ENCODE measurements at places on chromosomes 1 and 21. TPM values are rescaled to one million over a fixed set of nuclear protein-coding genes. Genes with fewer than 3 reads are reported as not detected.

The CLIC6 gene
- polyA plus RNA-seq = 35.9 TPM

The CDKN2C gene
- polyA plus RNA-seq = 17.4 TPM

GRCh38 chr1:98256700-98257099 lies 335.9 kb upstream of the DPYD start:
- no peak for DNase-seq

GRCh38 chr21:16587141-16587581 lies 857.4 kb downstream of the USP25 start:
- peak; percentile 45 for DNase-seq

GRCh38 chr1:102107441-102107840 lies 110.7 kb upstream of the OLFM3 start:
- no peak for DNase-seq

GRCh38 chr1:88188038-88188437 lies 496.0 kb upstream of the PKN2 start:
- DNase-seq = no peak

Data from right lung (tissue), 10 donors.